Hematopoietic multipotent progenitor cell treated with erythropoietin and hydrocortisone succinate and interleukin-3 and kit ligand, for 8 days (in vitro differentiated cells): ENCODE measurements at places on chromosomes 3 and 15.

DNA sequence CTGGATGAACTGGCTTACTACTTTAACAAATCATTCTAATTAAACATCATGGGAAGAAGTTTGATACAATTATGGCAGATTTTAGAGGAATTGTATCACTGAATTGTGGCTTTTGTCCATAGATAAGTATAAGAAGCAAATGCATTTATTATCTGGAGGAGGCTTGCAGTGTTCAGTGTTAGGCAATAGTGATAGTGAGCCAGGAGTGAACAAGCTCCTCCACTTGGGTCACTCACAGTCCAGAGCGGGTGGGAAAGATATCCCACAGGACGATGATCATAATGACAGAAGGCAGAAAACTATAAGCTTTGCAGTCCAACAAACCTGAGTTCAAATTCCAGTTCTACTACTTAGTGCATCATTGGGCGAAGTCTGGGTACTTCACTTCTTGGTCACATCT is 64.0 kb upstream of the VILL start:
- no peak for DNase-seq

DNA sequence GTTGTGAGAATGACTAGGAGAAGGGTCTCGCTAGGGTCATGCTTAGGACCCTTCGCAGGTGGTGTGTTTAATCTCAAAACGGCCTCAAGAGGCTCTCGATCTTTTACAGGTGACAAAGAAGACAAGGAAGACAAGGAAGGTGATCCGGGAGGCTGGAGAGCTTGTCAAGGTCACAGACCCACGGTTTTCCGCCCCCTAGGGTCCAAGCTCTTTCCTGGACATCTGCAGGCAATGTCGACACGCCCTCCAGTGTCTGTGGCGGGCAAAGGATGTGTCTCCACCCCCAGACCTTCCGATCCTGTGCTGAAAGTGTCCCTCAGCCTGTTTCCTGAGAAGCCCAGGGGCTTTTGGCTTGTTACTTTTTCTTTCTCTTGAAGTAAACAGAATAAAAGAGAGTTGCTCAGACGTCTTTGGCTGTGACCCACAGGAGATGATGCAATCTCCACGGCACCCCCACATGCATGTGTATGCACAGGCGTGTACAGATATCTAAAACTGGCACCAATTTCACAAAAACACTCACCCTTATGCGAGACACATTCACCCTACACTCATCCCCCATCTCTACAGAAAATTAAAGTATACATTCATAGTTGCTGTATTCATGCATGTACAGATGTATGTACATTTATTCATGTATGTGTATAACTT is 108.8 kb downstream of the KLF13 start:
- DNase-seq, result peak; percentile 93

- no peak for DNase-seq
These were observed 26.3 kb downstream of the ABCC5 start for GRCh38 chr3:183991403-183991802.

DNA sequence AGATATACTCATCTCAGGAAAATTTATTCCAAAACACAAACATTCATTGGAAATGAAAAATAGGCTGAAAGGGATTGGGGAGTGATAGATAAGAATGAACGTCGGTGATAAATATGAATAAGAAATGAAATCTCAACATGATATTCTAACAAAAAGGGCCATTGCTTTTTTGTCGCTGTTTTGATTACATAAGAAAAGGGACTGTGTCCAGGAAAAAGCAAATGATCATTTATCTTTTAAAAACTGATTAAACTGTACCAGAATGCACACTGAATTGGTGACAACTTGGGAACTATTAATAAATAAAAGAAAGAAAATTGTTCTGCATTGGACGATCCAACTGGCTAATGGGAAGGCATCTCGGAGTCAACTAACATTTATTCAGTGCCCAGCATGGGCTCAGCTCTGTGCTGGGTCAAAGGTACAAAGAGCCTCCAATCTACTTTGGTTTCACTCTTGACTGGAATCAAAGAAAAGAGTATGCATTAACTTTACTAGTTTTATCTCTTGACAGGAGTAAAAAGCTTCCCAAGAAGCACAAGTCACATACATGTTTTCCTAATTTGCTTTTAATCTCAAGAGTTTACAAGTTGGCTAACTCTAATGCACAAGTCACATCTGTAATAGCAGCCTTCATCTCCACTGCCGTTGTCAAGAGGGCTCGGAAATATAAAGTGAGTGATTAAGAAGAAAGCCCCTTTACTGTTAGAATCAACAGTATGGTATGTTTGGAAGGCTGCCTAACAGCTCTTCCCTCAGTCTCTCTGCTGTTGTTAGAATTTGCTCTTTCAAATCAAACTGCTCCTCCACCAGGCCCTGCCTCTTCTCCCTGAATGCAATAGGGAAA is 280.0 kb downstream of the IGSF11 start:
- no peak for DNase-seq

DNA sequence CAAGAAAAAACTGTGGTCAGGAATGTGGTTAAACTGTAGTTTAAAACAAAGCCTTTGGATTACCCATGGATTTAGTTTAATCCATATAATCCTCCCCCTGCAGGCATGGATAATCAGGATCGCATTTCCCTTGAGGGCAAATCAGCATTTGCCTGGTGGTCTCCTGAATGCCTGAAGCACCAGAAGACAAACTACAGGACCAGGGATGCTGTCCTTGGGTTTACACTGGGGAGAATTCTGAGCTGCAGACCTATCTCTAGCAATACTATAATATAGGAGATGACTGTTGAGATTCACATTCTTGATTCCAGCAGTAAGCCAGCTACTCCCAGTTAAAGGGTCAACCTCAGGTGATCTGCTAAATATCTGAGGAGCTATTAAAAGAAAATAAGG is 10.6 kb downstream of the PIK3CB start:
- DNase-seq, result no peak

- DNase-seq, result no peak
These were observed 29.4 kb downstream of the TP53BP1 start for GRCh38 chr15:43463507-43463906.

GRCh38 chr3:45571969-45572368 is 22.6 kb upstream of the LIMD1 start:
- DNase-seq, result no peak

GRCh38 chr15:47523681-47524475 is 193.4 kb upstream of the SEMA6D start:
- DNase-seq, result peak; percentile 34

DNA sequence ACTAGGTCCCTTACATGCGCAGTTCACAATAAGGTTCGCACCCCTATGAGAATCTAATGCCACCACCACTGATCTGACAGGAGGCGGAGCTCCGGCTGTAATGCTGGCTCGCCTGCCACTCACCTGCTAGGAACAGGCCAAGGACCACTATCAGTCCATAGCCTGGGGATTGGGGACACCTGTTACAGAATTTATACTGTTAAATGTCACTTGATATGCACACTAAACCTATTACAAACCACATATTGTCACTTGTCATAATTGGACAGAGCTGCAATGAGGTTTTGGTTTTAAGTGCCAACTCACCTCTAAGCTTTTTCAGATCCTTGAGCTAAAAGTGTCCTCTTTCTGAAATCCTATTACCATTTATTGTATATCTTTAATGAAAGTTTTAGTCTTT is 507.9 kb upstream of the TPRG1 start:
- DNase-seq, result no peak

- no peak for DNase-seq
These were observed at the start of gene SEMA6D for GRCh38 chr15:47717036-47717612. Gene SEMA6D, plus strand, starts transcription at chr15:47717505. Its CDS starts 42,294 bp downstream, at chr15:47759799.

GRCh38 chr3:3798631-3799113 is 559 bp upstream of the LRRN1 start:
- no peak for DNase-seq

- no peak for DNase-seq
These were observed 180.5 kb downstream of the FOXB1 start for GRCh38 chr15:60184579-60184978.

DNA sequence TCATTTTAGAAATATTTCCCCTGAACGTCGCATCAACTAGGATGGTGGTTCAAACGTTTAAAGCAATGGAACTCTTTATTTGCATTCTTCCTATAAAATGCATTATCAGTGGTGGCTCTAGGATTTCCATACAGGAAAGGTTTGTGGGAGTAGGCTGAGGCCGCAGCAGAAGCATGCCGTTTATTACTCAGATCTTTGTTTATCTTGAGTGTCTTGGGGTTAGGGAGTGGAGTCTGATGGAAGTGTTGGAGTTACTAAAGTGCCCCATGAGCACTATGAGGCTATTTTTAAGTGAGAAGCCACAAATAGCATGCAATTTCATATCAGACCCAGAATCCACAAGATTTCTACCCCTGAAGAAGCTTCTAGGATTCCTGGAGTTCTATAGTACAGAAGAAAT is 26.2 kb downstream of the ATOSA start:
- DNase-seq, result no peak

DNA sequence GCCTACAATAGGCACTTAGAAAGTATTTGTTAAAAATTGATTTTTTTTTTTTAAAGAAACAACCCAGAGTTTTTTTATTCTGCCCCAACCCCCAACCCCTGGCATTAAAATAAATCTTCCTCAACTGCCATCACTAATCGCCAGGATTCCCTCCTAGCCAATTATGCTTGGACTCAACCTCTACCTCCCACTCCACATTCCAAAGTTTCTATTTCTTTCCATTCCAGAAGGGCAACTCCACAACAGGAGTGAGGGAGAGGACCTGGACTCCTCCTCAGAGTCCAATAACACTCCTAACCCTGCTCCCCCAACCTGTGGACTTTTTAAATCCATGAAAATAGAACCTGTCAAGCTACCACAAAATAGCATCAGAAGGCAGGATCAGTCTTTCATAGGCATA is 99.4 kb downstream of the ADAMTS9 start:
- no peak for DNase-seq

- no peak for DNase-seq
These were observed 99.6 kb downstream of the ABI3BP start for GRCh38 chr3:100893590-100893989.

DNA sequence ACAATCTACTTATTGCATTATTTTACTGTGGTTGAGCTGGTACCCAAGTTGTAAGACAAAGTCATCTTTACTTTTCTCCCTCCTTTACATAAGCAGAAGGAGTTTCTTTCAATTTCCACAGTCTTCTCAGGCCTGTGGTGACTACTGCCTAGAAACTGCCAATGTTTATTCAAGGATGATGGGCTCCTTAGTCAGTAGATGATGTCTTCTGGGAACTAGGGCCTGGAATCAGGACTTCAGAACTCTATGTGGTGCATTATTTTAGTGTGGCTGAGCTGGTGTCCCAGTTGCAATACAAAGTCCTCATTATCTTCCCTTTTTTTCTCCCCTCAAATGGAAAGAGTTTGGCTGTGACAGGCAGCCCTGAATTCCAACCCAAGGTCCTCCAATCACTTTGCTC is 1762.5 kb downstream of the SI start:
- DNase-seq, result no peak

GRCh38 chr3:17059989-17060550 is 175.3 kb downstream of the PLCL2 start:
- DNase-seq, result no peak

DNA sequence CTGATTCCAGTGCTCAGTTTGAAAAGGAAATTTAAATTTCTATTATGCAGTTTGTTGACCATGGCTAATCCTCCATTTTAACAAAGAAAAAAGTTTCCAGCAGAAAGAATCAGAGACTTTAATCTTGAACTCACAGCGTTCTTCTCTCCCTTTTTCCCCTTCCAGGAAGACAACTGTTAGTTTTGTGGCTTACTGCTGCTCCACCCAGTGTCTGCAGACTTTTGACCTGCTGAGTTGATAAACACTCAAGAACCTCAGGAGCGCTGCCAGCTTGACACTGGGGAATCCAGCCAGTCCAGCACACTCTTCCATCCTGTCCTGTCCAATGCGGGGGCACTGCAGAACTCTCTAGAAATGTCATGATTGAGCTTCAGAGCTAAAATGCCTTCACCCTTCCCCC is 134.6 kb downstream of the LRRC28 start:
- peak; percentile 91 for DNase-seq

GRCh38 chr15:40807888-40808461 is 702 bp upstream of the DNAJC17 start:
- DNase-seq, result no peak

GRCh38 chr3:141371882-141372281 is 3.6 kb downstream of the ZBTB38 start:
- no peak for DNase-seq

DNA sequence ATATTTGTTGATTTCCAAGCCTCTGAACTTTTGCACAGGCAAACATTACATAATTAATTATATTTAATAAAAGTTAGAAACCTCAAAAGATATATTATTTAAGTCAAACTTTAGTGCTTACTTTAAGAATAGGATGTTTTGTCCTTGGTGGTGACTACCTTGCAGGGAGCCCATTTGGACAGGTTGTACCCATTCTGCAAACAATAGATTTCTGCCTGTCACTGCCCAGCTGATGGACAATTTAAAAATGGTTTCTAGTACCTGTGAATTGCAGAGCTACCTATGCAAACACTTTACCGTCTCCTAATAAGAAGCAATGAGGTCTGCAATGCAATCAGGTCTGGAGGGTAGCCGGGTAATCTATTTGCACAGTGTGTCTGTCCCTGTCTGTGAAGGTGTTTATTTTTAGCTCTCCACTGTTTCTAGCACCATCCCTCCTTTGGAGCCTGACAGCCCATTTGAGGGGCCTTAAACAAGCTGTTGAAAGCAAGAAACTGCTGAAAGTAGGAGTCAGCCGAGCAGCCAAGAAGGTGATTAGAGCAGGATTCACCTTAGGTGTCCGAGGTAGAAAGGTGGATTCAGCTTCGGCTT is 556.2 kb upstream of the CFAP20DC start:
- DNase-seq, result no peak

DNA sequence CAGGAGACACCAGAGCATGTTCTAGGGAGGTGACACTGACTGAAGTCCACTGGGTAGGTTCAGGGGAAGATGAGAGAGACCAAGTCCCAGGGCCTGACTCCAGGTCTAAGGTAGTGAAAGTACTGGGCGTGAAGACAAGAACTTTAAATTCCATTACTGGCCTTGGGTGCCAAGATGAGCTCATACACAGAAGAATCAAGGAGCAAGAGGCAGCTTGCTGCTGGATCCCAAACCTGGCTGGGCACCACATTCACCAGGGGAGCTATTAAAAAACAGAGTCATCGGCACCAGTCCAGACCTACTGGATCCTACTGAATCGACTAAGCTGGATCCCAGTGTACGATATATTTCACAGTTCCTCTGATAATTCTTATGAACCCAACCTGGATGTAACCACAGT is 42.1 kb upstream of the ATG7 start:
- DNase-seq, result no peak

- peak; percentile 2 for DNase-seq
These were observed 126.2 kb upstream of the ATP10A start for GRCh38 chr15:25989327-25989726.

DNA sequence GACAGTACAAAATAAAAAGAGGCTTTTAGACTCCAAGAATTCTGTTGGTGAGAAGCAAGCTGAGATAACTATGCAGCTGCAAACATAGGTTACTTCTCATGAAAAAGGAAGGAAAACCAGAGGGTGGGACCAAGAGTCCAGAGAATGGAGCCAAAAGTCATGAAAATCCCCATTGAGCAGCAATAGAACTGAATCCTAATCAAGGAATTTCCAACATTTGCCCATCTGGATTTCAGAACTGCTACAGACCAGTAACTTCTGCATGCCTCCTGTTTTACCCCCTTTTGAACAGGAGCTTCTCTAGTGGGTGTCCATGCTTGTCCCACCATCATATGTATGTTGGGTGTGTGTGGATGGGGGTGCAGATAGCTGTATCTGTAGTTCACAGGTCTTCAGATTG is 33.6 kb upstream of the BNC1 start:
- DNase-seq, result no peak

- no peak for DNase-seq
These were observed 226.2 kb downstream of the PDCD6IP start for GRCh38 chr3:34024447-34025240.
